ENCODE measurements at places on chromosomes 5 and 9.

DNA sequence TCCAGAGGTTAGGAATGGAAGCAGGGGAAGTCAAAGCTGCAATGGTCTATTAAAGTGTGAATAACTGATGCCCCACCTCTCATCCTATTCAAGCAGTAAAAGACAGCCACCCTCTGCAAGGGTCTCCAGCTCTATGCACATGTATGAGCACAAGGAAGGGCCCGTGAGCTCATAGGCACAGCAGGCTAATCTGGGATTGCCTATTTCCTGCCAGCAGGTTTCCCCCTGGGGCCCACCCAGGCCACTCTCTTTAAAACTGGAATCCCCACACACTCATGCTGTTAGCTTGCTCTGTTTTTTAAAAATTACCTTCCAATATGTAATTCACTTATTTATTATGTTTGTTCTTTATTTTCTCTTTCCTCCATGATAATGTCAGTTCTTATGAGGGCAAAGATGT is 48.7 kb upstream of the ZNF366 start:
- peak; percentile 18 for DNase-seq

DNA sequence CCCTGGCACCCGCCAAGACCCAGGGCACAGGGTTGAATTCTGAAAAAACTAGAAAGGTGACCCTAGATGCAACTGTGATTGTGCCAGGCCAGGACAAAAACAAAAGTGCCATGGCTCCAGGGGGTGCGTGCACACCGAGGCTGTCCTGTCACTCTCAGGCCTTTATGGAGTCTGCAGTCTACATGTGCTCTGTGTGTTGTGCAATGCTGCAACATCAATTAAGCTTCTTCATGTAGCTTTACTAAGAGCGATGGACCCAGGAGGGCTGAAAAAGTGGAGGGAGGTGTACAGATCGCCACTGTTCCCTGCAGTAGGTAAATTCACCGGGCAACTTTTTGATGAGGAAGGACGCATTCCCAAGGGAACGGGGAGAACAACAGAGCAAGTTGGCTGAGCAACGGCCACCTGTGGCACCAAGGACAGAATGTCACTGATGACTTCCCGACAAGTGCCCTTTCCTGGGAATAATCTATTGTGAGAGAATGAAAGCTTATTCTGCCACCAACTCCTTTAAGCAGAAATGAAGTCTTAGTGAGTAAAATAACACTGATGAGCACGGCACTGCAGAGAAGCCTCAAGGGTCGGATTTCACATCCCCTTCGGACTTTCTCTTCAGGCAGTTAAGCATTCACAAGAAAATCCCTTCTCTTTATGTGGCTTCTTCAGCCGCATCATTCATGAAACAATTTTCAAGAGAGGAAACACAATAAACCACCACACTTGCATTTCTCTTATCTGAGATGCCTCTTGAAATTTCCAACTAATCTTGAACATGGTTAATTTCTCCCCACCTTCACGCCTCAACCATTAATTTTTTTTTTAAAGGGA is 149.6 kb downstream of the DROSHA start:
- no peak for DNase-seq

- no peak for DNase-seq
These were observed 727 bp upstream of the ADRB2 start for GRCh38 chr5:148825716-148826052.

- peak; percentile 46 for DNase-seq
These were observed 623 bp upstream of the TRIM36 start for GRCh38 chr5:115170134-115170928.

DNA sequence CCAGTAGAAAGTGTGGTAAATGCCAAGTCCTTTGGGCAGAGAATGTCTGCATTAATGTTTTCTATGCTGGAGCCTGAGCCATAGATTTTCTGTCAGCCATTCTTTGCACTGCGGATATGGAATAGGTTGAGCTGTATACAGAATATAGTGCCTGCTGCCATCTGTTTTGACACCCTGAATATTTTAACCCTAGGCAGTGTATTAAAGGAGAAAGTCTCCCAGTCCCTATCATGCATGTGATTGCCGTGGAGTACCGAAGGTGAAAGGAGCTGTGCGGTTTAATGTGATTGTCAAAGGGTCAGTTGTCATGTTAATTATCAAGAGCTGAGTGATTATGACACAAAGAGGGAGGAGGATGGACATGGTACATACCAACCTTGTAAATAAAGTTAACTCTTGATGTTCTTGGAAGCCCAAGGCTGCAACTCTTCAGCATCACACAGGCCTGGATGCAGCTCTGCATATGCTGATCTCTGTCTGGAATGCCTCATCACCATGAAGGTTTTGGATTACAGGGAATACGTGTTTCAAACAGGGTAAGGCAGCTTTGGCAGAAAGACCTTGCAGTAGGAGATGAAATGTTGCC is 247.1 kb upstream of the ELAVL2 start:
- no peak for DNase-seq

DNA sequence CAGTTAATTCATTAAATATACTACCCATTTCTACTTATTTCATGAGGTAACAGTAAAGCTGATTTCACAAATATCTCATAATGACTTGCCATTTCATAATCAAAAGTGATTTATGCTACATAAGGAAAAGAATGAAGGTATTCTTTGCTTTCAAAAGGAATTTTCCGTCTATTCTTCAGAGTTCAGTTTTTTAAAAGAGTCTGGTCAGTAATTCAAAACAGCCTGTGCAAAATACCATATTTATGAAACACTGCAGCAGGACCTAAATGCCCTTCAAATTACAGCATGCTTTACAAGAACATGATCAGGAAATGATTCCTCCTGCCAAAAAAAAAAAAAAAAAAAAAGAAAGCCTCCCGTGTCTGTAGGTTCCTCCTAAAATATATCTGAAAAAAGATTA is 154.7 kb downstream of the KIAA0825 start:
- DNase-seq: no peak

- peak; percentile 99 for DNase-seq
These were observed 193.0 kb downstream of the MELK start for GRCh38 chr9:36765468-36766341.

DNA sequence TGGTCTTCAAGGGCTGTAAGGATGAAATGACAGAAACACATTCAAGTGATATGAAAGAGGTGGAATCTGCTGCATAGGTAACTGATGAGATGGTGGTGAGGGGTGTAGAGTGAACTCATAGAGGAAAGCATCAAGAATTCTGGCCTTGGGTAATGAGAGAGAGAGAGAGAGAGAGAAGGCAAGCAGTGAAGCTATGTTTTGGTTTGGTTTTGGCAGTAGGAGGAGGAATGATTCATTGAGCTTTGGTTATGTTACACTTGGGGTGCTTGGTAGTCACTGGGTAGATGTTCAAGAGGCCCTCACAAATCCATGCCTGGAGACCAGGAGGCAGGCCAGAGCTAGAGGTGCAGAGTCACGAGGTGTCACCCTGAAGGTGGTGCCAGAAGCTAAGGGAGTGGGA is 89.5 kb downstream of the EGFLAM start:
- DNase-seq: no peak
